ENCODE measurements at places on chromosomes 5 and 9. TPM values are rescaled to one million over a fixed set of nuclear protein-coding genes. Genes with fewer than 3 reads are reported as not detected.

DNA sequence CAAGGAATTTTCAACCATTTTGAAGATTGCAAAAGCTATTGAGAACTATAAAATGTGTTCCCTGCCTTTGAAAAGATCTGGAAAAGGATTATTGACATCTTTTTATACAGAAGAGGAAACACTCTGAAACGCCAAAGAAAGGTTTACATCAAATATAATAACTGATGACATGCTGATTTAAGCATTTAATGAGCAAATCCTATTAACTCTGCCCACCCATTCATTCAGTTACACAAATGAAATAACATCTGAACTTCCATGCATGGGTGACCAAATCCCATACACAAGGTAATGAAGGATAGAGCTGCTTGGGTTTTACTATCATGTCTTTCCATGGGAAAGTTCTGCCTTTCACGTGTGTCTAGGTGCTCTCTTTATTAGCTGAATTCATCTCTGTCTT, 589.4 kb upstream of the WWC1 start:
- DNase-seq: no peak

The SPATA31E1 gene
- total RNA-seq: not detected

The CAMK4 gene
- 3.9 TPM for total RNA-seq

DNA sequence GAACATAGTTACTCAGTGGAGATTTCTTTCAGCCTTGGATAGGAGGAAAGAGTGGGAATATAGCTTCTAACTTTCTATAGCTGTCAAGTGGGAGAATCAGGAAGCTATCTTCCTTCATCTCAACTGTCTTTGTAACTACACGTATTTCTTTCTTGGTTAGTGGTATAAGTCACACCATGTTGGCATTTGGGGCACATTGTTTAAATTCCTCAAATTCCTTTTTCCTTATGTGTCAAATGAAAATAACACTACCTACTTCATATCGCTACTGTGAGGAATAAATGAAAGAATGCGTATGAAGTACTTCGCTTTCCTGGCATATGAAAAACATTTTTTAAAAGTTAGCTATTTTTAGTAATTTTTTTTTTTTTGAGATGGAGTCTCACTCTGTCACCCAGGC, 1082.5 kb upstream of the WWC1 start:
- peak; percentile 82 for DNase-seq

GRCh38 chr9:123085916-123086315, 52.4 kb downstream of the GPR21 start:
- no peak for DNase-seq

Data from M059J (cell line).